Aortic smooth muscle cell (primary cell): ENCODE measurements at places on chromosomes 12 and 14. TPM values are rescaled to one million over a fixed set of nuclear protein-coding genes. Genes with fewer than 3 reads are reported as not detected.

GPRC5D gene
- total RNA-seq, result 0.25 TPM in 1 of 2 replicates, not detected in the other

OR8S1 gene
- not detected in 2 replicates for total RNA-seq

MLXIP gene
- total RNA-seq, result 10.2 and 13.1 TPM in 2 replicates

FAIM2 gene
- 0.81 and 2.0 TPM in 2 replicates for total RNA-seq

KRT85 gene
- not detected in 2 replicates for total RNA-seq

EID3 gene
- 7.3 and 14.2 TPM in 2 replicates for total RNA-seq

MTRFR gene
- total RNA-seq, result 8.2 and 10.8 TPM in 2 replicates

PTPRR gene
- total RNA-seq, result 0.53 and 1.5 TPM in 2 replicates

WDHD1 gene
- total RNA-seq, result 11.4 and 18.2 TPM in 2 replicates

OVCH1 gene
- 0.12 and 0.26 TPM in 2 replicates for total RNA-seq

PLA2G1B gene
- 0.25 TPM in 1 of 2 replicates, not detected in the other for total RNA-seq

HCAR3 gene
- not detected in 2 replicates for total RNA-seq

RTL1 gene
- total RNA-seq, result not detected in 2 replicates

RERGL gene
- 1.2 and 3.1 TPM in 2 replicates for total RNA-seq

ESR2 gene
- total RNA-seq, result not detected in 2 replicates

C12orf56 gene
- total RNA-seq, result 0.99 and 2.2 TPM in 2 replicates

HOXC9 gene
- not detected in 2 replicates for total RNA-seq

KRT78 gene
- not detected in 2 replicates for total RNA-seq

PPP4R3A gene
- total RNA-seq, result 47.2 and 50.9 TPM in 2 replicates

INHBE gene
- 0.06 TPM in 1 of 2 replicates, not detected in the other for total RNA-seq

NANOG gene
- not detected in 2 replicates for total RNA-seq

TSPAN19 gene
- not detected in 2 replicates for total RNA-seq

GYS2 gene
- not detected in 2 replicates for total RNA-seq

ANAPC5 gene
- 142 and 152 TPM in 2 replicates for total RNA-seq

DLK1 gene
- total RNA-seq, result not detected in 2 replicates

PRKAG1 gene
- 83.4 and 87.9 TPM in 2 replicates for total RNA-seq

TMCC3 gene
- total RNA-seq, result 0.50 and 0.92 TPM in 2 replicates

LTBP2 gene
- total RNA-seq, result 202 and 239 TPM in 2 replicates

ZBTB39 gene
- total RNA-seq, result 2.9 and 3.0 TPM in 2 replicates

SERPINA1 gene
- total RNA-seq, result not detected in 2 replicates

PTCSC3 gene
- not detected in 2 replicates for total RNA-seq

TAS2R14 gene
- 1.7 and 3.2 TPM in 2 replicates for total RNA-seq

SLCO1B1 gene
- total RNA-seq, result not detected in 2 replicates

DDX54 gene
- total RNA-seq, result 25.9 and 34.0 TPM in 2 replicates

GPR162 gene
- total RNA-seq, result 5.7 and 7.9 TPM in 2 replicates

MGST1 gene
- 25.7 and 28.3 TPM in 2 replicates for total RNA-seq

BDKRB2 gene
- total RNA-seq, result 0.75 and 6.5 TPM in 2 replicates

ACSM4 gene
- not detected in 2 replicates for total RNA-seq

SYT10 gene
- not detected in 2 replicates for total RNA-seq

STON2 gene
- total RNA-seq, result 0.44 and 0.66 TPM in 2 replicates

LRRIQ1 gene
- under 0.01 TPM in 1 of 2 replicates, not detected in the other for total RNA-seq

CD69 gene
- not detected in 2 replicates for total RNA-seq

RAPGEF3 gene
- 5.7 and 7.9 TPM in 2 replicates for total RNA-seq

KLRK1 gene
- total RNA-seq, result not detected in 2 replicates

IL31 gene
- total RNA-seq, result not detected in 2 replicates

ANKRD13A gene
- 47.8 and 55.6 TPM in 2 replicates for total RNA-seq

WDR89 gene
- total RNA-seq, result 9.0 and 10.7 TPM in 2 replicates

IL26 gene
- total RNA-seq, result 0.13 TPM in 1 of 2 replicates, not detected in the other

SLC22A17 gene
- total RNA-seq, result 11.9 and 12.1 TPM in 2 replicates
